Activated T-helper 1 cell treated with anti-CD3 and anti-CD28 coated beads, Interleukin-2, amount 50 U/mL, for 16 hours (primary cell): ENCODE measurements at places on chromosomes 1 and 21.

- DNase-seq = no peak
Measured at GRCh38 chr1:235102993-235103411, 25.6 kb downstream of the TOMM20 start.

- DNase-seq = no peak
Measured at GRCh38 chr1:109269981-109270622, 12.8 kb downstream of the PSRC1 start.

- DNase-seq = no peak
Measured at GRCh38 chr1:16204634-16205333, 7.7 kb downstream of the ARHGEF19 start.

DNA sequence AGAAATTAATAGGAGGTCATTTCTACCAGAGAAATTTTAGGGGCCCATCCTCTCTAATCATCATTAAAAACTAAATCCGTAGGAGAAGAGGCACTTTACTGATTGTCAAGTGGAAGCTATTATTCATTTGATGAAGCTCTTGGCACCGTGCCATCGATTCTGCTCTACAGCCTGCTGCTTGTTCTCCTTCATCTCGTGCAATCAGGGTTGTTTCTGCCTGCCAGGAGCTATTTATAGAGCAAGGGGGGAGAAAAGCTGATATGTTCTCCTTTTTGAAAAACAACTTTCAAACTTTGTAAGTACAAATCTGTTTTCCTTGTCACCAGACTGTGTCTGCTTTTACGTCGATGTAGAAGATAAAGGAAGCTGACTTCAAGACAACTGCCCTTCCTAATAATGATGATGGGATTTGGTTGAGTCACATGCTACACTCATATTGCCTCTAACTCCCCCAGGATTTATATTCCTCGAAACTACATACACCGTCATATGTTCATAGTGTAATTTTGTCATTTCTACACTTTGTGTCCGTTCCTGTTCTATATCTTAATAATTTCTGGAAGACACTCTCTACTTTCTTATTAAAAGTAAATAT is 169.6 kb upstream of the LHX8 start:
- DNase-seq = no peak

- DNase-seq = no peak
Measured at GRCh38 chr1:91884459-91885212, 1.3 kb downstream of the TGFBR3 start.

GRCh38 chr1:7526196-7526866 is 244.8 kb upstream of the VAMP3 start:
- DNase-seq = no peak

GRCh38 chr21:41972511-41973205 is 18.8 kb upstream of the C2CD2 start:
- no peak for DNase-seq

- no peak for DNase-seq
Measured at GRCh38 chr1:184605941-184606340, 148.7 kb downstream of the EDEM3 start.
